ENCODE measurements at places on chromosomes 3 and 15.
A peak's percentile ranks its signal among the peaks of the same experiment; 100 is the strongest.

DNA sequence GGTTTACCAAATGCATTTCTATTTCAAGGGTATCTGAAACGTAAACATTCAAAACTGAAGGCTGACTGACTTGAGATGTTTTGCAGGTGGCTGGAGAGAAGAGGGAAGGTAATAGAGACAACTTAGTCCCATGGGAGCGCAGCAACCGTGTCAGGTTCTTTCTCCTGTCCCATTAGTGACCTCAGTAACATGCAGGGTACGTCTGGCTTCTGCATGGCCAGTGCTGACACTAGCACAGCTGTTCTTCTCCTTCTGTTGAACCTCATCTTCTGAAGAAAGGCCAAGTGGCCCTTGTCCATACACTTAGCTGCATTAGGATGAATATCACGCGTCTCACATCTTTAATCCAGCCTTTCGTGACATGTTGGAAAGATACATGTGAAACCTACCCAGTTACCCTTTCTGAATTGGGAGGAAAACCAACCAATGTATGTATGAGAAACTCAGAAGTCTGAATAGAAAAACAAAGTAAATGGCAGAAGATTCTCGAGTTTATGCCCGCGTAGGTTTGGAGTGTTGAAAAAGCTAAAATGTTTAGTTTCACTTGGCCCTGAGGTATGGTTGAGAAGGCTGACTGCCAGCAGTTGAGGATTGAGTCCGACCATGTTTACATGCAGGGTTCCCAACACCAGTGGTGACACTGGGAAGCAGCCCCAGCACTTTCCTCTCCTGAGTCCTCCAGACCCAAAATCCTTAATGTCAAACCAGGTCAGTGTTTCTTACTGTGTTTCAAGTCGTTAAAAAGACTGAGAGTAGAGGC, 10.3 kb downstream of the NCBP2 start:
- DNase-seq = no peak

GRCh38 chr15:58268746-58269267, 130.6 kb downstream of the AQP9 start:
- DNase-seq = no peak

GRCh38 chr15:84955089-84955848, 26.4 kb upstream of the PDE8A start:
- DNase-seq = no peak

DNA sequence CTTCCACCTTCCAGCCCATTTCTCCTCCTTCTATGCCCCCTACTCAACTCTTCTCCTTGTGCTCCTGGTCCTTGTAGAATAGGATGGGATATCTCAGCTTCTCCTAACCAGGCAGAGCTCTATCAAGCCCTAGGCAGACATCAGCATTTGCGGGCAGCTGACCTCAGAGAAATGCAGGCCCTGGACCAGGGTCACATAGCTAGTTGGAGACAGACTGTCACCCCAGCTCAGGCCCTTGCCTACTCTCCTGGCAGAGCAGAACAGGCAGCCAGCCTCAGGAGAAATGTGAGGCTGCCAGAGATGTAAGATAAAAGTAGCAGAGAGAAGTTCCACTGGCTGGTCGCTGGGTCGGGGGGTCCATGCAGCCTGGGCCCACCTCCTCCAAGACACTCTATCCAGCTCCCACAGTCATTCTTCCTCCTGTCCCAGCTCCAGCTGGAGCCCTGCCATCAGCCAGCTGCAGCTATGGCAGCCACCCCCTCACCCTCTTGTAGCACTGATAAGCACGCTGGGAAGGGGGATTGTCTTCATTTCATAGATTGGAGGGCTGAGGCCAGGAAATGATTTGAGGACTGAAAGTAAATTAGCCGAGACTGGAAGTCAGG, 4.0 kb downstream of the CYP8B1 start:
- no peak for DNase-seq

GRCh38 chr3:149808209-149808829, 4.7 kb upstream of the RNF13 start:
- no peak for DNase-seq

DNA sequence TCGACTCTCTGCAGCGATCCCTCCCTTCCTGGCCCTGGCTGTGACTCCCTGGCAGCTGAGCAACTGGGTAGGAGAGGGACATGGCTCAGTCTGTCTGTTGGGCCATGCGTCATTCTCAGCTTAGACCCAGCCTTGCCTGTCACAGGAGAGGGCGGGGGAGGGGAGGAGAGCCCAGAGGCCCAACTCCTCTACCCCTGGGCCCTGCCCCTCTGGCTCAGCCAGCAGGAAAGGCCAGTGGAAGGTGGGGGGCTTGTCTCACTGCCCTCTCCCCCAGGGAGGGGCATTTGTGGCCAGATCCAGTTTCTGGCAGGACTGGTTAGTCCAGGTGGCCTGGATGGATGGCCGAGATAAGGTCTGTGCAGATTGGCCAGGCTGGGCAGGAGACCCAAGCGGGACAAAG, 31.6 kb downstream of the DNAJB8 start:
- DNase-seq = no peak

- DNase-seq = no peak
These were observed 5.2 kb downstream of the KBTBD13 start for GRCh38 chr15:65081758-65082157.

- DNase-seq = no peak
These were observed 12.4 kb upstream of the CCDC80 start for GRCh38 chr3:112653209-112653871.

- DNase-seq = no peak
These were observed 159.8 kb upstream of the TSC22D2 start for GRCh38 chr3:150248116-150248887.

DNA sequence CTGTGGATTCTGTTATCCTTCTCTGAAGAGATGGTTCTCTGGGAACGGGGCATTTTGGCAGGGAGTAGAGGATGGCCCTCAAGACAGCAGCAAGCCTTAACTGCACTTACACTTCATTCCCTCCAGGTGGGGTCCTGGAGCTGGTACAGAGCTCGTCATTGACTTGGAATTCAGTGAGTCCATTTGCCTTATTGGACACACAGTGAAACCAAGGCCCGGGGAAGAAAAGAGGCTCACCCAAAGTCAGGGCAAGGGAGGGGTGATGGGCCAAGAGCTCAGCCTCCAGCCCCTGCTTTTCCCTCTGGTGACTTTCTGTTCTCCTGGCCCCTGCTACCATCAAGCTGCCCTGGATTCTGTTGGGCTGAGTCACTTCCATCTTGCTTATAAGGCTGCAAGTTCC, 125.6 kb downstream of the ETFA start:
- no peak for DNase-seq

DNA sequence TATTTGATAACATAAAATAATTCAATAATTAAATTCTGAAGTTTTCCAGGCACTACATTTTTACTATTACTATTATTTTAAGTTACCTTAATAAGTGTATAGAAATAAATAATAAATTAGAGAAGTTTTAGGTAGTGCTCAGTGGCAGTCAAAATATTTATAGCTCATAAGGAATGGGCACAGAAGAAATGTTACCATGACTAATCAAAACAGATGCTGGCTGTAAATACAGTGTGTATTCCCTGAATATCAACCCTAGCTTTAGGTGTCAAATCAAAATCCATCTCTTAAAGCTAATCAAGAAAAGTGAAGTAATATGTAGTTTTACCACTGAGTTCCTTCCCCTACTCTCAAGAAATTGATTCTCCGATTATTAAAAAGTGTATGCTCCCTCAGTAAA, 35.5 kb downstream of the ZBTB20 start:
- DNase-seq = no peak

DNA sequence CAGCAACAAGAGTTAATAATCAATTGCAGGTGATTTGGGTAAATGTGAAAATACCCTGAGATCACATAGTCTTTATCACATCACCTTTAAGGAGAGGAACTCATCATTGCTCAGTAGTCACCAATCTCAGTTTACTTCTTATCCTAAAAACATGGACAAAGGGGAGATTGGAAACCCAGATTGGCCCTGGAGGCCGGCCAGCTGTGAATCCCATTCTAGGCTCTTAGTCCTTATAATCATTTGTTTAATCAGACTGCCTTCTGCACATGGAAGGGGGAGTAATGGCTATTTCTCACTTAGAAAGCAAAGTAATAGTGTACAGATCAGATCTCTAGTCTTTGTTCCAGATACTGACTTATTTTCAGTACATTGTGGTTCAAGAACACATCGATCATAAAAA, 37.2 kb upstream of the CPB1 start:
- DNase-seq = no peak

GRCh38 chr3:42067326-42067725, 23.8 kb upstream of the TRAK1 start:
- peak; percentile 86 for DNase-seq

Measured in GM12878 (cell line).